ENCODE measurements at places on chromosomes 2 and 18. TPM values are rescaled to one million over a fixed set of nuclear protein-coding genes. Genes with fewer than 3 reads are reported as not detected.
A peak's percentile ranks its signal among the peaks of the same experiment; 100 is the strongest.

The AMER3 gene
- polyA plus RNA-seq = 0.28 TPM

- H3K4me1 ChIP-seq = no peaks in the 10 kb centered on the region
- H3K27ac ChIP-seq = no peak overlapping the region
- no peaks in the 10 kb centered on the region for H3K36me3 ChIP-seq
- H3K4me3 ChIP-seq = no peak overlapping the region
- H3K27me3 ChIP-seq = no peaks in the 10 kb centered on the region
- DNase-seq = no peak
These were observed 96.2 kb downstream of the PDE1A start for GRCh38 chr2:182330451-182331305.

- peaks cover 17% of the 10 kb centered on the region for H3K4me1 ChIP-seq
- H3K36me3 ChIP-seq = no peaks in the 10 kb centered on the region
- H3K27ac ChIP-seq = no peak overlapping the region
- H3K4me3 ChIP-seq = no peak overlapping the region
These were observed 1.3 kb upstream of the SCTR start for GRCh38 chr2:119525614-119526013.

- no peak overlapping the region for H3K4me3 ChIP-seq
- peak overlapping the region; percentile 40 for H3K27ac ChIP-seq
- no peaks in the 10 kb centered on the region for H3K27me3 ChIP-seq
These were observed 69.3 kb downstream of the TMEM247 start for GRCh38 chr2:46548521-46549144.

- H3K27me3 ChIP-seq = no peaks in the 10 kb centered on the region
- peak overlapping the region; percentile 89 for H3K27ac ChIP-seq
- no peaks in the 10 kb centered on the region for H3K36me3 ChIP-seq
- DNase-seq = no peak
These were observed 108.2 kb upstream of the PTPRM start for GRCh38 chr18:7458884-7459283.

GRCh38 chr18:12960853-12961397, 13.1 kb downstream of the SEH1L start:
- no peaks in the 10 kb centered on the region for H3K27me3 ChIP-seq
- H3K27ac ChIP-seq = no peak overlapping the region
- no peaks in the 10 kb centered on the region for H3K4me1 ChIP-seq
- H3K4me3 ChIP-seq = no peak overlapping the region

The SH3RF3 gene
- 1.2 TPM for polyA plus RNA-seq

DNA sequence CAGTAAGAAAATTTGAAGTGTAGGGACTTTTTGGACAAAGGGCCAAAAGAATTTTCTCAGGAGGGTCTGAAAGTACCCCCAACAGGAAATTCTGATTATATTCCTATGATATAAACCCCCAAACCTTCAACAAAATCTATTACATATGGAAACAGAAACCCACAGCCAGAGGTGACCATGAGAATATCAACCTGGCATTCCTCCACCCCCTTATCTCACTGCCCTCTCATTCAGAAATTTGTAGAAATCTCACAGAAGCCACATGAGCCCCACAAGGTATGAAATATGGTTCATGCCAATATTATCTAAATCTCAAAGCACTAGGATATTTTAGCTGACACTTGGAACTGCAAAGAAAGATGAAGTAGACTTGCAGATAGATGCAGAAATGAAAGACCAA, 31.0 kb upstream of the RBBP8 start:
- no peaks in the 10 kb centered on the region for H3K4me1 ChIP-seq
- no peak overlapping the region for H3K27ac ChIP-seq
- H3K4me3 ChIP-seq = no peak overlapping the region
- DNase-seq = no peak
- H3K36me3 ChIP-seq = no peaks in the 10 kb centered on the region

- no peak overlapping the region for H3K4me3 ChIP-seq
- no peak overlapping the region for H3K27ac ChIP-seq
- H3K36me3 ChIP-seq = no peaks in the 10 kb centered on the region
- H3K4me1 ChIP-seq = no peaks in the 10 kb centered on the region
- no peak for DNase-seq
- no peaks in the 10 kb centered on the region for H3K27me3 ChIP-seq
These were observed 215.8 kb downstream of the ALK start for GRCh38 chr2:29705616-29706015.

The TRAF3IP1 gene
- polyA plus RNA-seq = 6.9 TPM

- DNase-seq = no peak
- no peak overlapping the region for H3K27ac ChIP-seq
- H3K36me3 ChIP-seq = no peaks in the 10 kb centered on the region
- no peaks in the 10 kb centered on the region for H3K4me1 ChIP-seq
These were observed 225.3 kb upstream of the VWC2L start for GRCh38 chr2:214185546-214185945.

DNA sequence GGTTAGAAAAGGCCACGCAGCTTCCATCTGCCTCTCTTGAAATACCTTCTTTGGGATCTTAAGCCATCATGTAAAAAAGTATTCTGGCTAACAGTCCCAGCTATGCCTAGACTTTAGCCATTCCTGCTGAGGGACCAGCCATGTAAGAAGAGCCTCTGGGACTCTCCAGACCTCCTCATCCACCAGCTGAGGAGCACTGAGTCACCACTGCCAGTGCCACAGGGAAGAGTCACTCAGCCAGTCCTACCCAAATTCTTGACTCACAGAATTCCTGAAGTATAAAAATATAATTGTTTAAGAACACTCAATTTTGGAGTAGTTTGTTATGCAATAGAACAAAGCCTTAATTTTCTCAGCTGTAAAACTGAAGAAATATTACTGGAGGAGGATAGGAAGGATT, 436.7 kb downstream of the ZEB2 start:
- H3K27ac ChIP-seq = no peak overlapping the region
- no peaks in the 10 kb centered on the region for H3K4me1 ChIP-seq
- no peak overlapping the region for H3K4me3 ChIP-seq
- no peak for DNase-seq

The KCNS3 gene
- polyA plus RNA-seq = 4.2 TPM

DNA sequence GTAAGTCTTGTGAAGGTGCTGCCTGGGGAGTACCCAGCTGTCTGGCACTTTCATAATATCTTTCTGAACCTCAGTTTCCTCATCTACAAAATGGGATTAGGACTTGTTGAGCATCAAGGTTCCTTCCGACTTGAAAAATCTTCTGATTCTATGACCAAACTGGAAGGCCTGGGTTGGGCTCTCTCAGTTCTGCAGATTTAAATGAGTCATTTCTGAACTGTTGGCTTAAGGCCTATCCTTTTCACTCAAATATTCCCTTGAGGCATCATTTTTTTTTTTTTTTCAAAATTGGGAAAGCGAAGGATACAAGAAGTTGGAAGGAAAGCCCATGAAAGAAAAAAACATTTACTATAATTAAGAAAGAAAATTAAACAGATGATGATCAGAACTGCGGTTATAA, 40.8 kb upstream of the CYP1B1 start:
- no peak overlapping the region for H3K27ac ChIP-seq
- no peak for DNase-seq
- H3K36me3 ChIP-seq = no peaks in the 10 kb centered on the region
- H3K27me3 ChIP-seq = no peaks in the 10 kb centered on the region
- no peaks in the 10 kb centered on the region for H3K4me1 ChIP-seq

The FABP1 gene
- 8,536 TPM for polyA plus RNA-seq

The CPS1 gene
- 0.29 TPM for polyA plus RNA-seq

- H3K36me3 ChIP-seq = no peaks in the 10 kb centered on the region
- no peak for DNase-seq
- no peaks in the 10 kb centered on the region for H3K27me3 ChIP-seq
These were observed 155.6 kb downstream of the TSN start for GRCh38 chr2:121911036-121911435.

- H3K27me3 ChIP-seq = no peaks in the 10 kb centered on the region
- DNase-seq = peak; percentile 74
- peaks cover 18% of the 10 kb centered on the region for H3K4me1 ChIP-seq
- peak overlapping the region; percentile 70 for H3K4me3 ChIP-seq
- H3K27ac ChIP-seq = peak overlapping the region; percentile 85
These were observed 502 bp downstream of the MERTK start for GRCh38 chr2:111898703-111899514.

GRCh38 chr2:109168716-109169115, 39.7 kb downstream of the SH3RF3 start:
- H3K27me3 ChIP-seq = no peaks in the 10 kb centered on the region
- H3K36me3 ChIP-seq = no peaks in the 10 kb centered on the region
- H3K4me1 ChIP-seq = peaks cover 74% of the 10 kb centered on the region
- DNase-seq = no peak

DNA sequence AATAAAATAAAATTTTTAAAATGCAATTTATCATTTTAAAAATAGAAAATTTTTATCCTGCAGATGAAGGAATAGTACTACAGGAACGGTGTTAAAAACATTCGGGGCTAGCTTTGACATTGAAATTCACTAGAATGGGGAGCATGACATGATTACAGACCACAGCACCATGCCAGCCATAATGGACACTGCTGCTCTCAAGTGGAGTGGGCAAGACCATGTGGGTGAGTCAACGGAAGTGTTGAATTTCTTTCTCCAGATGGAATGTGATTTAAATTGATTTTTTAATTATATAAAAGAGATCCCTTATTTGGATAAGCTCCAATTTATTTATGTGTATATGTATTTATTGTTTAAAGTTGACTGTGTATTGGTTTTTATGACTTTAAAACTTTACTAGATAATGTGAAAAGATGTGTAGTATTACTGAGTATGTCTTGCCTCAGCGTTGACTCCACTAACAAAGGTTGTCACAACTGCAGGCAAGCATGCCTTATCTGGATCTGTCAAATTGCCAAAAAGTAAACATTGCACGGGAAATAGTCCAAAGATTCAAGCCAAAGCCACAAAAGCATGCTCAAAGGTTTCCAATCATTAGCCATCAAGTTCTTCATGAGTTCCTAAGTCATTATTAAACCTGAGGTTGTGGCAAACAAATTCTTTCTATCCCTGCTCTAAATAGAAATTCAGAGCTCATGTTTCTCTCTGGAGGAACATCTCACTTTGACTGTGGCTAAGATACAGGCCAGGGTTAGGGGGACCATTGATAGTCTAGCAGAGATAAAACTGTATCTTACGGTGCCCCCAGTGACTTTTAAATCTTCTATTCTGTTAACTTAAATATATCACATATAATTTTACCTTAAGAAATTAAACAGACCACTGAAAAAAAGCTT, 536.9 kb downstream of the TMX3 start:
- H3K4me1 ChIP-seq = peaks cover 6% of the 10 kb centered on the region
- no peaks in the 10 kb centered on the region for H3K27me3 ChIP-seq
- H3K27ac ChIP-seq = no peak overlapping the region
- H3K4me3 ChIP-seq = no peak overlapping the region
- DNase-seq = no peak

- no peaks in the 10 kb centered on the region for H3K36me3 ChIP-seq
- H3K4me3 ChIP-seq = no peak overlapping the region
- DNase-seq = no peak
- H3K27ac ChIP-seq = no peak overlapping the region
These were observed 45.3 kb downstream of the ADCYAP1 start for GRCh38 chr18:949724-950631.

The GTF2A1L gene
- 0.66 TPM for polyA plus RNA-seq

GRCh38 chr2:96413323-96413722, 77.8 kb downstream of the NCAPH start:
- H3K27ac ChIP-seq = no peak overlapping the region
- no peaks in the 10 kb centered on the region for H3K27me3 ChIP-seq
- no peak for DNase-seq
